ENCODE measurements at places on chromosomes 5 and 9.
A peak's percentile ranks its signal among the peaks of the same experiment; 100 is the strongest.

- DNase-seq, result peak; percentile 49
Measured at GRCh38 chr9:4073371-4073770, 226.5 kb downstream of the GLIS3 start.

GRCh38 chr9:98773721-98774120, 22.6 kb downstream of the ANKS6 start:
- no peak for DNase-seq

DNA sequence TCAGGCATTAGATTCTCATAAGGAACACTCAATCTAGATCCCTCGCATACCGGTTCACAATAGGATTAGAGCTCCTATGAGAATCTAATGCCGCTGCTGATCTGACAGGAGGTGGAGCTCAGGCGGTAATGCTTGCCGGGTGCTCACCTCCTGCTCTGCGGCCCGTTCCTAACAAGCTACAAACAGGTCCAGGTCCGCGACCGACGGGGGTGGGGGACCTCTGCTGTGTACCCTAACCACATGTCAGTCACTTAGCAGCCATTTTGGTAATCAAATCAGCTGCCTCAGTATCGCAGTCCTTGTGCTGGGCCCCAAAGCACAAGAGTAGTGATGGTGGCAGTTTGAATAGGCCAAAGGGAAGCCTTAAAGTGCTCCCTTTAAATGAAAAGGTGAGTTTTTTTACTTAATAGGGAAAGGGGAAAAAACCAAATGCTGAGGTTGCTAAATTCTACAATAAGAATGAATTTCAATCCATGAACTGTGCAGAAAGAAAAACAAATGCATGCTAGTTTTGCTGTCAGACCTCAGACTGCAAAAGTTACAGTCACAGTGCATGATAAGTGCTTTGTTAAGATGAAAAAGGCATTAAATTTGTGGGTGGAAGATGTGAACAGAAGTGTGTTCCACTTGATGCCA, 67.0 kb upstream of the TNPO1 start:
- DNase-seq, result no peak

DNA sequence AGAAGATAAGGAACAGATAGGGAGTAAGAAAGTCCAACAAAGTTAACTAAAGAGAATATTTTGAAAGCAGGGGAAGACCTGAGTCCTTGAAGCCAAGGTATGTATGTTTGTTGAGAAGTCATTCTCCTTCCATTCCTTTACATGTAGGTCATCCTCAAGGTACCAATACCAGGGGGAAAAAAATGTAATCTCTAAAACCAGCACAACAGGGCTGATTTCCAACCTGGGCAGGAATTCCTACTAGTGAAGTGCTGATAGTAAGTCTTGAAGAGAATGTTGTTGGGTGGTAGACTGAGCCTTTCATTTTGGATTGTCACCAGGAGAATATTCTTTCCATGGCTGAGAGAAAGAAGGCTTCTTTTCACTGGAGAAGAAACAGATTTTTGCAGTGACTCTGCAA, 117.1 kb upstream of the ZNF462 start:
- no peak for DNase-seq

DNA sequence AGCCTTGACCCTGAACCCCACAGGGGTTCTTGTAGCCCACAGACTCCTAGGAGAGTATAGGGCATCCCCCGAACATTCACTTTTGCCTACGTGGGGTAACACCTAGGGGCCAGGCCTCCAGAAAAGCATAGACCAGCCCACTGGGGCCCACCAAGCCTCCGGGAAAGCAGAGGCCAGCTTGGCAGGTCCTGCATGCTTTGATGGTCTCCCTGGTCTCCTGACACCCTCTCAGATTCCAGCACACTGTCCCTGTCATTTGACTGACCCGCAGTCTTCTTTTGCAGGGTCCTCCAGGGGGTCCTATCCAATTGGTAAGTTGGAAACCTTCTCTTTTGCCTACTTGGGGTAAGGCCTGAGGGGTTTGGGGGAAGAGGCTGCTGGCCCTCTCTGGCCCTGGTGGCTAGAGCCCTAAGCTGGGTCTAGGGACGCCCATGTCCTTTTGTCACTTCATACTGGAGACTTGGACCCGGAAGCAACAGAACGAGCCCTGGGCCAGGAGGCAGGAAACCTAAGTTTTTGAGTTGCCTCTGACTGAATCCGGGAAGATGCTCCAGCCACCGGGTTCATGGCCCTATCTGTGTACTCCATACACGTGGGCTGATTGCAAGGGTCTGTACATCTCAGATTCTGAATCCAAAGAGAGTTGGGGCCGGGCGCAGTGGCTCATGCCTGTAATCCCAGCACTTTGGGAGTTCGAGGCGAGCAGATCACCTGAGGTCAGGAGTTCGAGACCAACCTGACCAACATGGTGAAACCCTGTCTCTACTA, 20.9 kb upstream of the ORM1 start:
- no peak for DNase-seq

DNA sequence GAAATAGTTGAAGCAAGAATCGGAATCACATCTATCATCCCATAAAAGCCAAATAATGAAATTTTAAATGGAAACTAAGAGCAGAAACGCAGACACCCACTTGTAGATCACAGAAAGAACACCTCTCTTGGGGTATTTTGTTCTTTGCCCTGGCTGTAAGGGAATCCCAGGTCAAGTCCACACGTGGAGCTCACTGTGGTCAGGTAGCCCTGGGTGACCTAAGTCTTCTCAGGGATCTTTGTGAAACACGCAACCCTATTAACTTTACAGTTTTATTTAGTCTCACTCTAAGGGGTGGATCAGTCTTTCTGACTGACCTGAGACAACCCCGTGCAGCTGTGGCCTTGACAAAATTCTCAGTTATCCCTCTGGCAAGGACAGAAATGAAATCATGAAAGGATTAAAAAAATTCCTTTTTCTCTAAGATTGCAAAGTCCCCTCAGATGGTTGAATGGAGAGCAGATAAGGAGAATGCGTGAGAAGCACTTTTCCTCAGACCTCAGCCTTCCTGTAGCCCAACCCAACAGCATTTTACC, 111.6 kb downstream of the NREP start:
- DNase-seq, result no peak

GRCh38 chr5:42880496-42881150, 68.9 kb upstream of the SELENOP start:
- no peak for DNase-seq
